ENCODE measurements at places on chromosomes 13 and 19.

DNA sequence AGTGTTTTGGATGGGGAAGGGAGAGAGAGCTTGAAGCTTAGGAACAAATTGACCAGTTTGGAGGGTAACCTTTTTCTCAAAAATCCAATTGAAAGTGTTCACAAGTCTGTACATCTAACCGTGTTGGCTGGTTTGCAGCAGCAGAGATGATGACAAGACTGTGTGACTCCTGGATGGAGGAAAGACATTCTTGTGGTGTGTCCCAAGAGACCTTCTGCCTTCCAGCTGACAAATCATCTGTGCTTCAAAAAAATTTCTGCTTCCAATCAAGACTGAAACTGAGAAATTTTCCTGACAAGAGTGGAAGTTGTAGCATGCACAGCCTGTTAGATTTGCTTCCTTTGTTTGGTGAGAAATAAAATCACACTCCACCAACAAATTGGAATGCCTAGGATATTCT lies 56.2 kb downstream of the LACC1 start:
- DNase-seq = no peak

DNA sequence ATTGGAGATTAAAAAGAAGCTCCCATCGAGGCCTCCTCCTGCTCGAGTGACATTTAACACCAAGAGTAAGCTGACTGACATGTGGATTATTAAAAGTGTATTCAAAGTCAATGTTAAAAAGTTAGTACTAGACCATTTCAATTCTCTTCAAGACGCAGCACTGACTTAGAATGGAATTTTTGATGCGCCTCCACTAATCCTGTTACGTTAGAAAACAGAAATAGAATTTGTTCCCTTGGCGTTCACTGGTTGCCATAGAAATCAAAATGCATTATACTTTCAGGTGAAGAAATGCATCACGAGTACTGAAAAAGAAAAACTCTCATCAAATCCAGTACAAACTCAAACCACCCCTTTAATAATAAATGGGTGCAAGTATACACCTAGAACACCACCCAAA lies 42.2 kb downstream of the BRD4 start:
- DNase-seq = no peak

DNA sequence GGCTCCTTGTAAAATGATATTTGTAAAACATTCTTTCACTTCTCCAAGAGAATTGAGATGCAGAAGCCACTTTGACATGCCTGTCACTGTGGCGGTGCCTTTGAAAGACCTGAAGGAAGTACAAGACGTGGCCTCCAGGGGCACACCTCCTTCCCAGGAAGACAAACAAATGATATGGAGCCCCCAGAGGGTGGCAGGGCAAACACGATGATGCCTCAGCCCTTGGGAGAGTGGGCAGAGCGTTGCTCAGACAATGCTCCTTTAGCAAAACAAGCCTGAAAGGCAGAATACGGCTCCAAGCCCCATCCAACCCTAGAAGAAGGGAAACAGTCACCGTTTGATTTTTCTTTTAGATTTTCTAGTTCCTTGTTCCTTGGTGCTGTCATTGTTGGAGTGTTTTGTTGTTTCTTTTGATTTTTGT lies 9.2 kb upstream of the ATP12A start:
- no peak for DNase-seq

DNA sequence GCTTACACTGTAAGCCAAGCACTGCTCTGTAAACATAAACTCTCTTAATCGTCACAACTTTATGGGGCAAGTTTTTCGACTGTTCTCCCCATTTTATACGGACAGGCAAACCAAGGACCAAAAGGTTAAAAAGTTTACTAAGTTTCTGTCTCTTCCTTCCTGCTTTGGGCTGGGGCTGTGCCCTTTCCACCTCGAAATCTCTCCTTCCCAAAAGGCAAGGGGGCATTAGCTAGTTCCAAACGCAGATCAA lies 2.2 kb downstream of the JUND start:
- no peak for DNase-seq

DNA sequence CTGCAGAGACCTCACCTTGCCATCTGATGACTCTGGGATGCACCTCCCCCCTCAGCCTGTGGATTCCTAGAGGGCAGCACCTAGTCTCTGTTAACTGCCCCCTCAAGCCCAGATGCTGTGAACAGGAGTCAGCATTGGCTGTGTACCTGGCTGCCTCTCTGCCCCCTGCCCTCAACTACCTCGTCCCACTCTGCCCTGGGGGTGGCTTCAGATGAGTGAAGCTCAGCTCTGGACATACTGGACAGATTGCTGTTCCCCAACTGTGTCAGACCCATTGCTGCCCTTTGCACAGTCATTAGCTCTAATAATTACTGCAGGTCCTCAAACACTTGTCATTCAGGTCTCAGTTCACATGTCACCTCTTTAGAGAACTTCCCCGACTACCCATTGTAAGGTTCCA lies 182.1 kb upstream of the TSHZ3 start:
- no peak for DNase-seq

DNA sequence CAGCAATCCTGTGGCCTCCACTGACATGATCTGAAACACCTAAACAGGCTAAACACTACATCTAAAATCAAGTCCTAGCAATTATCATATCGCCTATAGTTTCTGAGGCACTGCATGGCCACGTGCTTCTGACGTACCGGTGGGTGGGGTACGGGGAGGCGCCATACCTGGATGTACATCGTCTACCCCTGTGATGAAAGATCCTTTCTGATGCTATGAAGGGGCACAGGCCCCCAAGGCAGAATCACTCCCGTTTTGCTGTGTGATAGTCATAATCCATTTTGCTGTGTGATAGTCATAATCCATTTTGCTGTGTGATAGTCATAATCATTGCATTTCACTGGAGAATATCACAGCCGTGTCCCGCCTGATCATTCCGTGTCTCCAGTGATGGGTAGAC lies 118.7 kb upstream of the SOX1 start:
- no peak for DNase-seq

DNA sequence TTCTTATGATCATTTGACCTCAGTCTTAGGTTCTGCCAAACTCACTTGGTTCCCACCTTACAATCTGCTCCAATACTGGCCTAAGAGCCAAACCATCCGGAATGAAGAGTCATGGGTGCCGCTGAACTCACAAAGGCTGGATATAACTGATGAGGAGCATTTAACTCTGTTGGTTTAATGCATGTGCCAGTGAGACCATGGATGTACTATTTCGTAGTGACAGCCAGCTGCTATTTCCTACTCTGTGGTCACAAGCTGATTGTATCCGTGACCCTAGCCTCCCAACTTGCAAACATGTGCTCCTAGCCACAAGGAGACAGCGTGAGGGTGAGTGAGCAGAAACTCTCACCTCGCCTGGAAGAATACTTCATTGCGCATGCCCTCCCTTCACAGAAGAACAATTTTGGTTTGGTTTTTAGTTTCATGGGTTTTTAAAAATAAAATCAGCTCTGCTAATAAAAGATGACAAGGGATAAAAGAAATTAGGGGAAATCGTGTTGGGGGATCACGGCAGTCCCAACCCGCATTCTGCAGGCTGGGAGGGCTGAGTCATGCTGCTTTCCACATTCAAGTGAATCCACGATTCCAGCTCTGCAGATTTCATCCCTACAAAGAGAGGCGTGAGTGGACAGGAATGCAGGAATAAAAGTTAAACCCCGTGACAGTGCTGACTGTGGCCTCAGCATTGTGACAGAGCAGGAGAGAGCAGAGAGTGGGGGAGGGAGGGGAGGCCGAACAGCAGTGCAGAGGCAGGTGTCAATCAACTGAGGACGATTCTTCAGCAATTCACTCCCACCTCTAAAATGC lies 66.8 kb upstream of the RAP2A start:
- DNase-seq = no peak

DNA sequence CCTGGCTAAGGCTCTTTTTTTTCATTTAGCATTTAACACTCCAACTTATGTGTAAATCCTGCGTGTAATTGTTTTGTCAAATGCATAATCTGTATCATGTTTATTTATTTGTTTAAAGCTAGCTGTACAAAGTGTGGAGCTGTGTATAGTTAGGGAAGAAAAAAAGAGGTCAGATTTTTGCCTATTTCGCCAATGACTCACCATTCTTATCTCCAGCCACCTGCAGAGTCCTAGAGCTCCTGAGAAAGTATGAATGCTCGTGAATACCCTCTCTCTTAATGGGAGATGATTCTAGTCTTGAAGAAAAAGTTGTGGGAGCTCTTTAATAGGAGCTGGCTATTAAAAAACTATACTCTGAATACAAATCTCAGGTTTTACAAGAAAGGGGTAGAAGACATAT lies 778.8 kb upstream of the SLITRK5 start:
- DNase-seq = no peak

DNA sequence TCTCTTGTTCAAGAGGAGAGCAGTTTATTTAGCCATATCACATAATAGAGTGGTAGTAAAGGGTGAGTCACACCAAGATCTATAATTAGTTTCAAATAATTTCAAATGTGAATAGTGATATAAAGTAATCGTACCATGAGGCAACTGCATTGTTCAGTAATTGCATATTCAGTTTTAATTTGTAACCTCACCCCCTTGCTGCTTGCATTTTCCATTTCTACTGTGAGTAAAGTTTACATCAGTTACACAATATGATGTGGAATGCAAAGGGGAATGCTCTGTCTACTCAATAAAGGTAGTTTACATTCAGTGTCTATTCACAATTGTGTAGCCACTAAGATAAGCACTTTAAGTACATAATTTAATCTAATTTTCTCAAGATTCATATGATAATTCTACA lies 1695.7 kb upstream of the SPRY2 start:
- no peak for DNase-seq

DNA sequence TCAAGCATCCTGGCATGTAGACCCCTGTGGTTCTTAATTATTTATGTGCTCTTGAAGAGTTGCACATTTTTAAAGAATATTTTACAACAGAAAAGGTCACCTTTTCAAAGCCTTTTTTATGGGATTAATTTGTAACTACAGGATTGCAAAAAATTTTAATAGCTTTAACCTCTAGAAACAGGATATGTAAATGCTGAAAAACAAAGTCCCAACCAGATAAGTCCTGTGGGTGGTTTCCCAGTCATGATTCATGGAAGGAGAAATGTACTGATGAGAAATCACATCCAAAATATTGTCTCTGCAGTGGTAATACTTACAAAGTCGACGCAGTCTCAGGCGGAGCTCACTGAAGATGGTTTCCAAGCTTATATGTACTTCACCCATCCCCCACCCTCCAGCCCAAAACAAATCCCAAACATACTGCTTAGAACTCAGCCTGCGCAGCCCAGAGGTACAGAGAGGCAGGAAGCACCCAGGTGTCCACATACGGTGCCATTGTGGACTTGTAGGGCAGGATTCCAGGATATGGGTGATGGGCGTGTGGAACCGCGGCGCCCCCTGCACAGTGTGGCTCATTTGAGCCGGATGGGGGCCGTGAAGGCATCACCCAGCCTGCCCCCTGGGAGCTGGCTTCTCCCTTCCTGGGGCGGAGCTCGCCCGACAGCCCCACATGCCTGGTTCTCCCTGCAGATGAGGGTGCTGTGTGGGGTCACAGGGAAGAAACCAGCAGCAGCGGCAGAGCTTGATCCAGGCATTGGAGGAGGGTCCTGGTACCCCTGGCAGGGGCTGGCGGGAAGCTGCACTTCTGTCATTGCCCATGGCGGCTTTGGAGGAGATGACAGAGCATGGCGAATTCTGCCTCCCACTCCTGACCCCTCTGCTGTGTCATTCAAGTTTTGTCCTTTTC lies 101.2 kb downstream of the ATP11A start:
- DNase-seq = no peak

GRCh38 chr19:40716031-40716481 lies 630 bp downstream of the COQ8B start:
- DNase-seq = no peak

- no peak for DNase-seq
Measured at GRCh38 chr13:44088991-44089413, 209.3 kb downstream of the LACC1 start.

DNA sequence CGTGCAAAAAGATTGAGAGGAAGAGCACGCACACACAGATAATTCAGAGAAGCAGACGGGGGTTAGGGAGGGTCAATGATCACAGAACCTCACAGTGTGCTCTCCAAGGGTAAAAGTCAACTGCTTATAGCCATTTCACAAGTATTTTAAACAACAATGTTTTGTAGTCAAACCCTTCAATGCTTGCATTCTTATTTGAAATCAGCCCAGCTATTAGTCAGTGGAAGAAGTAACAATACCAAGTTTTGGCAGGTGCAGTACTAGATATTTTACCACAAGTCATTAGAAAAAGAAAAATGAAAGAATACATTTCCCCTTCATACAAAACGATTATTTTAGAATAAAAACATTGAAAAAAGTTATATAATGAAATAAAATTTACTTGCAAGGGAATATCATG lies 2.6 kb downstream of the CSNK1A1L start:
- no peak for DNase-seq

- no peak for DNase-seq
Measured at GRCh38 chr13:21341637-21342422, 117.3 kb downstream of the ZDHHC20 start.

GRCh38 chr13:110424569-110425443 lies 117.7 kb downstream of the COL4A2 start:
- no peak for DNase-seq

DNA sequence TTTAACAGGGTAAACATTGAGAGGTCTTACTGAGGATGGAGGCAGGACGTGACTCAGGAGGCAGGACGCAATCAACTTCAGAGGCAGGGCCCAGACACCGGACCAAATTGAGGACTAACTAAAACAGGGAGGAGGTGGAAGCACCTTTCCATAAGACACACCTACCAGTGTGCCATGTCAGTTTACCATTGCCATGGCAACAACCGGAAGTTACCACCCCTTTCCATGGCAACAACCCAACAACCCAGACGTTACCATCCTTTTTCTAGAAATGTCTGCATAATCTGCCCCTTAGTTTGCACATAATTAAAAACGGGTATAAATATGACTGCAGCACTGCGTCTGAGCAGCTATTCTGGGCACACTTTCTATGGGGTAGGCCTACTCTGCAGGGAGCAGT lies 53.5 kb upstream of the SOX21 start:
- DNase-seq = no peak

- no peak for DNase-seq
Measured at GRCh38 chr19:46571495-46571894, 29.6 kb upstream of the CALM3 start.

DNA sequence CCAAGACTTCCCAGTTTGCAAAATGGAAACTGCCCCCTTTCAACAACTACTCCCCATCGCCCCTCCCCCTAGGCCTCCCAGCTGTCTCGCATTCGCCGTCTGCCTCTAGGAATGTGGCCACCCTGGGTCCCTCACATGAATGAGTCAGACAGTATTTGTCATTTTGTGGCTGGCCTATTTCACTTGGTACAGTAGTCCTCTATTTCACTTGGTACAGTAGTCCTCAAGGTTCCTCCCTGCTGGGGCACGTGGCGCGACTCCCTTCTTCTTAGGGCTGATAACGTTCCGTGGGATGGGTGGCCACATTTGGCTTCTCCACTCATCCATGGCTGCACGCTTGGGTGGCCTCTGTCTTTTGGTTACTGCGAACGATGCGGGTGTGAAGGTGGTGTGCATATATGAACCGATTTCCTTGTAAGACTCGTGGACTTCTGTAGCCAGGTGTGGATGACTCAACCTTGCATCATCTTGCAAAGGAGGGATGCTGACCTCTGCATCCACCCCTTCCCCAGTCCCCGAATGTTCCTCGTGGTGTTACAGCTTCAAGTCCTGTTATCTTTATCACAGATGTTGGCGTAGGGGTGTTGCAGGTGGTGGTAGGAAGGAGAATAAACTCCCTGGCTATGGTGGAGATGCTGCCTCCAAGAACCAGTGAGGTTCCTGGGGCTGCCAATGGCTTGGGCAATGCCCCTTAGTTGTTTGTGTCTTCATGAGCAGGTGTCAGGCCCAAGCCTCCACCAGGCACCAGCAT lies 112.1 kb upstream of the SOX1 start:
- DNase-seq = no peak
